ENCODE measurements at places on chromosomes 16 and 17. TPM values are rescaled to one million over a fixed set of nuclear protein-coding genes. Genes with fewer than 3 reads are reported as not detected.
A peak's percentile ranks its signal among the peaks of the same experiment; 100 is the strongest.

DNA sequence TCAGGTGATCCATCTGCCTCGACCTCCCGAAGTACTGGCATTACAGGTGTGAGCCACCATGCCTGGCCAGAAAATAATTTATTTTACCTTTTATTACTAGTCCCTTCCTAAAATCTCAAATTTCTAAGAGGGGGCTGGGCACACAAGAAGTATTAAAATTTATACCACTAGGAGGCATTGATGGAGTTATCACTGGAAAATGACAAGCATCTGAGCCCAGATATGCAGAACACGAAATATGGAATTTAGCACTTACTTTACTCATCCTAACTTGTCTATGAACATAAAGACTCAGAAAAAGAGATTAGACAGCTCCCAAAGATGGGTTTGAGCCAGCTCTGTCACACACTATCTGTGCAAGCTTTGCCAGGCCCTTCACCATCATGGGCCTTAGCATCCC is 46.4 kb downstream of the STAT5A start:
- peaks cover 47% of the 10 kb centered on the region for H3K36me3 ChIP-seq
- H3K27ac ChIP-seq: no peak overlapping the region
- H3K4me1 ChIP-seq: no peaks in the 10 kb centered on the region
- no peak overlapping the region for H3K4me3 ChIP-seq
- DNase-seq: no peak

DNA sequence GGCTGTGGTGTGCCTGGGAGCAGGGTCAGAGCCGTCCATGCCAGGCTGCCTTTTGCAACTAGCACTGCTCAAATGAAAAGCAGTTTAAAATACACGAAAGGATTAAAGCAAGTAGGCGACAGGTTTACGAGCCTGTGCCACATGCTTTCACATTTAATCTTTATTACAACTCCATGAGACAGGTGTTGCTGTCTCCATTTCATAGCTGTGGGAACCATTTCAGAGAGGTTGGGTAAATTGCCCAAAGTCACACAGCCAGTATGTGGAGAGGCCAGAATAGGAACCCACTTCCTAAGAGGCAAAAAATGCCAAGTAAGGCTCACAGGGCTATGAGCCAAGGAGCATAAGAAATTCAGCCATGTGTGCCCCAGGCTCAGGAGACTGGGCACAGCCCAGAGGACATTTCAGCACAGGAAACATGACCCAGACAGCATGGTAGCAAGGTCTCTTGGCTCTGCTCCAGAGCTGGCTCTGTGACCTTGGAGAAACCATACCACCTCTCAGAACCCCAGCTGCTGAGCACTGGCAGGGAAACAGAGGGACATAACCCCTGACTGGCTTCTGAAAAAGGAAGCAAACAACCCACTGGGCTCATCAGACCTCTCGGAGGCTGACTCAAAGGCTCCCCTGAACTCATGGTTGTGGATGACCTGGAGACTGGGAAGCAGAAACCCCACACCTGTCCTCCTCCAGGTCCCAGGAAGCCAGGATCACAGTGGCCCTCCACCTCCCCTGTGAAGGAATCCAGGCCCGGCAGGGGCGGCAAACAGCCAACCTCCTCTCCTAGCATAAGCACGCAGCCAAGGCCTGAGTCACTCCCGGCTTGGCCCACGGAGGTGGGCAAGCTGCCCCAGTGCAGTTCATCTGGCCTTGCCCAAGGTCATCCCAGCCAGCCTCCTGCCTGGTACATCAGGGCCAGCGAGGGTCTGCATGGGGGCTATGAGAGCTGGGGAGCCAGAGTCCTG is 40.3 kb upstream of the MRPS23 start:
- H3K27me3 ChIP-seq: no peaks in the 10 kb centered on the region
- no peaks in the 10 kb centered on the region for H3K36me3 ChIP-seq
- peaks cover 4% of the 10 kb centered on the region for H3K4me1 ChIP-seq
- H3K27ac ChIP-seq: peak overlapping the region; percentile 30
- H3K4me3 ChIP-seq: no peak overlapping the region
- peak; percentile 65 for DNase-seq

DNA sequence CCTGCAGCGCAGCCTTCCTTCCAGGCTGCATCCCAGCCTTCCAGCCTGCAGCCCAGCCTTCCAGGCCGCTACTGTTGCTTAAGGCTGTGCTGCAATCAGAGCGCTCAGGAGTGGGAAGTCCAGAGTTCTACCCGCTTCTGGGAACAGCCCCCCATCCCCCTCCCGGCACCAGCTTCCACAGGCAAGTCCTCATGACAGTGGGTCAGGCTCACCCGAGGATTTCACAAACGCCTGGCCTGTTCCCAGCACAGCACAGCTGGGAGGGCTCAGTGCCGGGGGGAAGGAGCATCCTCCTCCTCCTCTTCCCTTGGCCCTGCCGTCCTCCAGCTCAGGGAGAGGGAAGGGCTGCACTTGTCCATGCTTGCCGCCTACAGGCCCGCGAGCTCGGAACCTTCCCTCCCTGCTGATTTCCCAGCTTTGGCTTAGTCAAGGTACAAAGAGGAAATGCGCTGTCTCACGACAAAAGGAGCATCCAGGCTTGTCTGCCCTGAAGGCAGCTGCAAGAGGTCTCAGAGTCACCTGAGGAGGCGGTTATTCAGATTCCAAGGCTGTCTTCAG is 8.3 kb downstream of the SOCS3 start:
- H3K4me1 ChIP-seq: peaks cover 9% of the 10 kb centered on the region
- no peak overlapping the region for H3K4me3 ChIP-seq
- H3K27ac ChIP-seq: peak overlapping the region; percentile 38
- no peaks in the 10 kb centered on the region for H3K36me3 ChIP-seq
- peak; percentile 84 for DNase-seq

- H3K4me3 ChIP-seq: peak overlapping the region; percentile 47
- H3K27me3 ChIP-seq: no peaks in the 10 kb centered on the region
- no peaks in the 10 kb centered on the region for H3K36me3 ChIP-seq
- H3K4me1 ChIP-seq: peaks cover 18% of the 10 kb centered on the region
- H3K27ac ChIP-seq: peak overlapping the region; percentile 76
- no peak for DNase-seq
Observed at GRCh38 chr17:81395600-81396277, 482 bp downstream of the BAHCC1 start.

DNA sequence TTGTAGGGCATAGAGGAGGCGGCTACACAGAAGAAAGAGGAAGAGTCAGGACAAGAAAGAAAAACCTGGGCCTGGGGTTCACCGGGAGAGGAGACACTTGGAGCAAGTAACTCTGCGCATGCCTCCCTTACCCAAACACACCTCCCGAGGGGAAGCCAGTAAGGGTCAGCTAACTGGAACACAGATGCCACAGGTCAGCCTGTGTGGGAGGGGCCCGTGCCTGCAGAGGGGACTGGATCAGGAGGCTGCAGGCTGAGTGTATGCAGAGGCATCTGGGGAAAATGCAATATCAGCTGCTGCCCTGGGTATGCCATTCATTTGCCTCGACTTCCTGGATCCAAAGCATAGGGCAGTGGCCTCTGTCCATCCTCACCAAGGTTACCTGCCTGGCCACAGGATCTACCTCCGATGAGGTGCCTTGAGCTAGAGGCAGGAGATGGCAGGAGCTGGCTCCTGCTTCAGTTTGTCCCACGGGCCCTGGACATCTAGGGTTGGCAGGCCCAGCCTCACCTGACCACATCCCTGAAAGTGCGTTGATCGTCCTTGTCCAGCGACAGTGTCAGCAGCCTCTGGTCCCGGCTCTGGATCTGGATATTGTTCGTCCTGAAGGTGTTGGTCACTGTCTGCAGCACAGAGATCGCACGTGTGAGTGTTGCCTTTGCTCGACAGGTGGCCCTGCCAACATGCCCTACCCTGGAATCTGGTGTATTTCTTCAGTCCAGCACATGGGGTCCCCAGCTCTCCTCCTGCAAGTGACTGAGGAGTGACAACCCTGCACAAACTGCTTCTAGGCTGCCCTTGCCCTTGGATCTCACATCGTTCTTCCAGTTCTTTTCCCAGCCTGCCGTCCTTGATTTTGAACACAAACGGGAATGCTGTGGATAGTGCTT is 4.6 kb upstream of the MFSD6L start:
- H3K4me3 ChIP-seq: no peak overlapping the region
- H3K4me1 ChIP-seq: no peaks in the 10 kb centered on the region
- no peaks in the 10 kb centered on the region for H3K36me3 ChIP-seq
- peak; percentile 14 for DNase-seq
- H3K27me3 ChIP-seq: no peaks in the 10 kb centered on the region

The TBC1D3K gene
- total RNA-seq: not detected

Data from colonic mucosa (tissue), 4 donors.